T-helper 9 cell (primary cell): ENCODE measurements at places on chromosomes 7 and 10.

DNA sequence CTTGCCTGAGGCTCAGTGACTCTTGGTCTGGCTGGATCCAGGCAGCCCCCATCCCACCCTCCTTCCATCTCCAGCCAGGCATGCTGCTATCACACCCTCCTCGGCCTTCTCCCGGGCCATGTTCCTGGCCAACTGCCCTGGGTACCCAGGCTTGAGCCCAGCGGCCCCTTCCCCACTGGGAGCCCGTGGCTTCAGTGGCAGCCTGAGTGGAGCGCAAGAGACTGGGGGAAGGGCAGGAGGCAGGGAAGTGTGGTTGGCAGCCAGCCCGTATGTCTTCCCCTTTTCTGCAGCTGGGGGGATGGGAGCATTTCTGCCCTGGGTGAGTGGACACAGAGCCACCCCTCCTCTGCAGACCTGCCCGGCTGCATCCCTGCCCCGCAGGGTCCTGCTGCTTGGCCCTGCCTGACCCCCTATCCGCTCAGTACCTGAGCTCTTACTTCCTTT, 148.5 kb downstream of the ARHGAP22 start:
- DNase-seq = no peak

DNA sequence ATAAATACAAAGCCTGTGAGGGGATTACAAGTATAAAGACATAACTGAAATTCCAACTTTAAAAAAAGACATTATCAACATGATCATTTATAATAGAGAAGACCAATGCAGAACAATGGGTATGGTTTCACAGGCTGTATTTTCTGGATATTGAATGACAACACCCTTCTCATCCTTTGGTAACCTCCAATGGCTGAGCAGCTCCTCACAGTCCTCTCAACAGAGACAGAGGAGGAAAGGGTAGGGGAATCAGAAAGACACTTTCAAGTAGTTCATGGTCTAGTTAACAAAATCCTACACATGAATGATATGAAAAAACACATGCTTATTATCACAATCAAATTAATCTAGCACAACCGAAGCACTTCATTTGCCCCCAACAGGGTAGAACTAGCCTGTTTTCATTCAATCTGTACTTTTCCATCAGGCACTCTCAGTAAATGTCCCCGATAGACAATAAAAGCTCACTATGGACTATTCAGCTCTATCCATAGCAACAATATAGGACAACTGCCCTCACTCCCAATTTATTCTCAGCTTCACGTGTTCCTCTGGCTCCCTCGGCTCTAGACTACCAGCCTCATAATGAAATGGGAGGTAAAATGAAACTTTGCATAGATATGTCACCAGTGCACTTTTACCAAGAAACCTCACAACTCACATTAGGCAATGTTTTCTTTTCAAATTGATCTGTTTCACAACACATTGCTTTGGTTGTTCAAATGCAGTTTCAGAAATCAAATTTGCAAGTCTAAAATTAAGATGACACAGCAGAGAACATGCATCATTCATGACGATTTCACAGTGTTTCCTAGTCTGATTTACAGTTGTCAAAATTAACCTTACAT, 211.4 kb downstream of the THSD7A start:
- no peak for DNase-seq

DNA sequence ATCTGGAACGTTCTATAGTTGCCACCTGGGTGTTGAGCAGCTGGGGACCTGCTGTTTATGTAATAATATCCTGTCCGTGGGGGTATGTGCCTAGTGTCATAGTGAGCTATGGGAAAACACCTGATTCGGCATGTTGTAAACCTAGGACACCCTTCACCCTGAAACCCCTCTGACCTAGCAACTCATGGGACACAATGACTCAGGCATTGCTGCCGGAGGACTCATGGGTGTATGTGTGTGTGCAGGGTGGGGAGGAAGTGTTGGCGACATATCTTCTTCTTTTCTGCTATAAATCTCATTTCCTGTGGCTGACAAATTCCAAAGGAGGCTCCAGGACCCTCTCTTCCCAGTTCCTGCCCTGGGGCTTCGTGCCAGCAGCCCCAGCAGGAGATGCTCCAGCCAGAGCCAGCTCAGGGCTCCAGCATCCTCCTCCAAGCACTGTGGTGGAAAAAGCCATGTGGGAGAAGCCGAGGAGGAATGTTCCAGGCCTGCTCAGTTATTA, 77.0 kb upstream of the PODXL start:
- no peak for DNase-seq

DNA sequence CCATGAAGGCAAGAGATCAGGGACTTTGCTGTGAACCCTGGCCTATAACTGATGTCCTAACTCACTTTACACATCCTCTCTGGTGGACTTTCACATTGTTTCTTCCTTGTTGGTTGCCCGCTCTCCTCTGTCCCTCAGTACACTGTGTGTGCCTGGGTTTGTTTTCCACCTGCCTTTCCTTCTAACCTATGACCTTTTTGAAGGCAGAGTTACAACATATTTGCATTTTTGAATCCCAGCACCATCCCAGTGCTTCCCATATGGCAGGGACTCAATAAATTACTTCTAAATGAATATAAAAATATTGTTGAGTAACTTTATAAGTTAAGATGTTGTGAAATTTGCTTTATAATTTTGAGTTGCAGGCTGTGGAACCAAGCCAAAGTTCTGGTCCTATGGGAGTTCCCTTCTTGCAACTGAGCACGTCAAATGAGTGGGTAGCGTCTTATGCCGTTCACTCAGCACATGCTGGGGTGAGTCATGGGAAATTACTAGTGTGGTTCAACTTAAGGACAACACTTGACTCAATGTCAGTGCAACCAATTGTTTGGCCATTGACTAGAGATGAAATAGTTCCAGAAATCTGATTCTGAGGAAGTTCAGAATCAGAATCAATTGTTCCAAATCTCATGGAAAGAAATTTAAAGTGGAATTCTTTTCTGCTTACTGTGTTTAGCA, 250.9 kb downstream of the TWIST1 start:
- DNase-seq = no peak

GRCh38 chr7:91357901-91358300, 93.7 kb downstream of the FZD1 start:
- no peak for DNase-seq

GRCh38 chr10:76984559-76985443, 652.8 kb downstream of the KCNMA1 start:
- peak; percentile 52 for DNase-seq

DNA sequence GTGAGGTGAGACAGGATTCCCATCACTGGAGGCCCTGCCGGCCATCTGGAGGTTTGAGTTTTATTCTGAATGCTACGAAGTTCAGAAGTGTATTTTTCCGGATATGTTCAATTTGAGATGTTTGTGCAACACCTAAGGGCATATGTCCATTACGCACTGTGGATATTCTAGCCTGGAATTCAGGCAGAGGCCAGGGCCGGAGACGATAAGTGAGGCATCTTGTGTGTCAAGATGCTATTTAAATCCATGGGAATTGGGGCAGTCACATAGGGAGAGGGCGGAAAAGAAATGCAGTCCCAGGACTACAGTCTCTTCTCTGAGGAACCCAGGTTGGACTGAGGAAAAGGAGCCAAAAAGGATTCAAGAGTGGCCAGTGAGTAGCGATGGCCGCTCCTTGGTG, 1.9 kb upstream of the SUV39H2 start:
- no peak for DNase-seq

GRCh38 chr10:125606414-125607010, 76.5 kb downstream of the TEX36 start:
- DNase-seq = no peak

GRCh38 chr7:97357459-97357858, 240.0 kb downstream of the SDHAF3 start:
- DNase-seq = no peak

GRCh38 chr10:99660662-99661376, 1.5 kb downstream of the ENTPD7 start:
- DNase-seq = no peak

- no peak for DNase-seq
Observed at GRCh38 chr7:16345979-16346958, 75.1 kb downstream of the CRPPA start.

- no peak for DNase-seq
Observed at GRCh38 chr7:93175219-93175618, 27.0 kb upstream of the SAMD9L start.

GRCh38 chr7:111919164-111919563, 287.0 kb downstream of the DOCK4 start:
- DNase-seq = no peak

DNA sequence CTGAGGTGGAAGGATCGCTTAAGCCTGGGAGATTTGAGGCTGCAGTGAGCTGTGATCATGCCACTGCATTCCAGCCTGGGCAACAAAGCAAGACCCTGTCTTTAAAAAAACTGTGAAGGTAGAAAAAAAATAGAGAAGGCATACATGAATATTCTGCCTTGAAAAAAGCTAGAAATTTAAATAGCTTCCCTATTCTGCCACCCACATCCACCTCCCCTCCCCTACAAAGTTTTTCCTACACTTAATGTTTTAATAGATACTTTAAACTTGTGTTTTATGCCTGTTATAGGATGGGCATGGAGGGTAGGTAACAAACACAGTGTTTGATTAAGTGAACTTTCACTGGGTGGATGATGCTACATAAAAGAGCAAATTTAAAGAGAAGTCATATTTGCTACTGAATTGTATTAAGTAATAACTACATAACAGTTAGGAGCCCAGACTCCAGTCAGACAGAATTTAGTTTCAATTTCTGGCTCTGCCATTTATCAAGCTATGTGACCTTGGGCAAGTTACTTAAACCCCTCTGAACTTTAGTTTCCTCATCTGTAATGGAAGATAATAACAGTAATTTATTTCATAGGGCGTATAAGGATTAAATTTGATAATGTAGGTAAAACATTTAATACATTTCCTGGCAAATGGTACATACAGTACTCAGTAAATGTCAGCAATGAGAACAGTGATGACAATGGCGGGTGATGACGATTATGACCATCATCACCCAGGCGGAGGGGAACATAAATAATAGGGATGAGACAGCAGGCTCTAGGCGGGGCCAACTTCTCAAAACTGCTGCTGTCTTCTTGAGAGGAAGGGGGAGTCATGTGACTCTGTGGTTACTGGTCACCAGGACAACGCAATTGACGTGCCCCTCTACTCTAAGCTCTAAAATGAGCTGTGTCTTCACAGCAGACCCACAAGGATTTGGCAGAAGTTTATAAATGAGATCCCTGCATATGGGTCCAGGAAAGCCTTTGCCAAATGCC, 15.8 kb downstream of the DNMBP start:
- DNase-seq = peak; percentile 6

GRCh38 chr7:67343114-67343513, 346.5 kb downstream of the TYW1 start:
- DNase-seq = no peak

DNA sequence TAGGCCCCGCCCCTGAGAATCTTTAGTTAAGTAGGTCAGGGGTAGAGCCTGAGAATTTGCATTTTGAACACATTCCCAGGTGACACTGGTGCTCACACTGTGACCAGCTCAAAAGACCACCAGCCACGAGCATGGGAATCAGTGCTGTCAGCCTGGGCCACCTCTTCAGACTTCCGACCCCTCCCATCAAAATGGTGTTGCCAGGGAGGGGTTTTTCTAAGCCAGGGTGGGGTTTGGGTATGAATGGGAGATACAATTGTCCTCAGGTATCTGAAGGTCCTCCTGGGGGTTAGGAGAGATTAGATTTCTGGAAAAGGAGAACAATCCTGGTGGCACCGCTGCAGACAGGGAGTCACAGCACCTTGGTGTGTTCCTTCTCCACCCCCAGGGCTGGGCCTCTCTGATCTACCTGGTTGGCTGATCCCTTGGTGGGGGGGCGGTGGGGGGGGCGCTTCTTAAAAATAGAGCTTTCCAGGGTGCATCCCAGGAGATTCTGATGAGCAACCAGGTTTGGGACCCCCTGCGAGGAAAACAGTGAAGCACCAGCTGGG, 111.5 kb upstream of the ANLN start:
- DNase-seq = no peak

- no peak for DNase-seq
Observed at GRCh38 chr7:86328801-86329433, 314.8 kb upstream of the GRM3 start.

- DNase-seq = no peak
Observed at GRCh38 chr10:22620140-22620857, 94.1 kb downstream of the PIP4K2A start.

DNA sequence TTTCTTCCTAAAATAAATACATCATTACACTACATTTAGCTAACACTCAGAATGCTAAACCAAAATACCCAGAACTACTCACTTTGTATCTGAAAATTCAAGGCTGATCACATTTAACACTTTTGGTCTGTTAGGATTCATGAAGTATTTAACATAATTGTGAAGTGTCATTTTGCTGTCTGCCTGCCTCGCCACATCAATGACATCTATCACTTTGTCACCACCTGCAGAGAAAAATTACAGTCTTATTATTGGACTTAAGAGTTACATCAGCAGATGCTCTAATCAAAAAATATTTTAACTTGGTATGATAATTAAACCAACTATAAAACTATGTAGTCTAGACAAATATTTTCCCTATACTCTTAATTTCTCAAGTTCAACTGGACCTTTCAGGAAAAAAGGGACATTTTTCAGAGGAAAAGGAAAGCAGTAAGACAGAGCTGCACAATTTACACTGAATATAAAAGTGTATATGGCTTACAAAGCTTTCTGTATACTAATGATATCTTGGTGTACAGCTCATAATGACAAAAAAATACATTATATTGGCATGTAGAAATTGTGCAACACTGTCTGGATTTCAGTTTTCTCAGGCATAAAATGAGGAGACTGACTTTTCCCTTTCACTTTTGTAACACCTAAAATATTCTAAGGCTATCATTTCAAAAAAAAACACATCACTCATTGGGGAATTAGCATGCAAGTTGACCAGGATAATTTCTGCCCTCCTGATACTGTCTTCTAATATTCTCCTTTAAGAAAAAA, 49.2 kb downstream of the KDM7A start:
- DNase-seq = no peak

- no peak for DNase-seq
Observed at GRCh38 chr7:45241339-45242109, 83.9 kb downstream of the RAMP3 start.

DNA sequence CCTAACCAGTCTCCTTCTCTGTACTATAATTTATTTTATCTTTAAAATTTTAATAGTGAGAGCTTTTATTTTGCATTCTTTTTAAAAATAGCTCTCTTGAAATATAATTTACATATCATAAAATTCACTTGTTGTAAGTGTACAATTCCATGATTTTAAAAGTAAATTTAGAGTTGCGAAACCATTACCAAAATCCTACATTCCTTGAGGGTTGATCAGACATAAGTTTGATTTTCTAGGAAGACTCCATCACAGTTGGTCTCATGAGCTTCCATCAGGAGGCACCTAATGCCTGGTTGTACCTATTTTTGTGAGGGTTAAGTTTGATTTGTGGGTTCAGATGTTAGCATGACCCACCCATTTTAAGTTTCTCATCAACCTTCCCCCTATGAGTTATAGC, 108.1 kb downstream of the BMPER start:
- DNase-seq = no peak

GRCh38 chr7:28939844-28940544, 18.1 kb downstream of the TRIL start:
- no peak for DNase-seq
